Activated T-cell treated with anti-CD3 and anti-CD28 coated beads, Interleukin-2, amount 50 U/mL, for 4 hours (primary cell): ENCODE measurements at places on chromosomes 1 and 21. TPM values are rescaled to one million over a fixed set of nuclear protein-coding genes. Genes with fewer than 3 reads are reported as not detected.

GRCh38 chr1:38135625-38136414, 89.2 kb upstream of the POU3F1 start:
- no peak for DNase-seq

GRCh38 chr21:41830764-41831452, 48.2 kb downstream of the PRDM15 start:
- no peak for DNase-seq

ADAMTSL4 gene
- total RNA-seq, result 0.19 TPM

ZBTB21 gene
- total RNA-seq, result 33.7 TPM
